ENCODE measurements at places on chromosomes 16 and 17. TPM values are rescaled to one million over a fixed set of nuclear protein-coding genes. Genes with fewer than 3 reads are reported as not detected.
A peak's percentile ranks its signal among the peaks of the same experiment; 100 is the strongest.

DNA sequence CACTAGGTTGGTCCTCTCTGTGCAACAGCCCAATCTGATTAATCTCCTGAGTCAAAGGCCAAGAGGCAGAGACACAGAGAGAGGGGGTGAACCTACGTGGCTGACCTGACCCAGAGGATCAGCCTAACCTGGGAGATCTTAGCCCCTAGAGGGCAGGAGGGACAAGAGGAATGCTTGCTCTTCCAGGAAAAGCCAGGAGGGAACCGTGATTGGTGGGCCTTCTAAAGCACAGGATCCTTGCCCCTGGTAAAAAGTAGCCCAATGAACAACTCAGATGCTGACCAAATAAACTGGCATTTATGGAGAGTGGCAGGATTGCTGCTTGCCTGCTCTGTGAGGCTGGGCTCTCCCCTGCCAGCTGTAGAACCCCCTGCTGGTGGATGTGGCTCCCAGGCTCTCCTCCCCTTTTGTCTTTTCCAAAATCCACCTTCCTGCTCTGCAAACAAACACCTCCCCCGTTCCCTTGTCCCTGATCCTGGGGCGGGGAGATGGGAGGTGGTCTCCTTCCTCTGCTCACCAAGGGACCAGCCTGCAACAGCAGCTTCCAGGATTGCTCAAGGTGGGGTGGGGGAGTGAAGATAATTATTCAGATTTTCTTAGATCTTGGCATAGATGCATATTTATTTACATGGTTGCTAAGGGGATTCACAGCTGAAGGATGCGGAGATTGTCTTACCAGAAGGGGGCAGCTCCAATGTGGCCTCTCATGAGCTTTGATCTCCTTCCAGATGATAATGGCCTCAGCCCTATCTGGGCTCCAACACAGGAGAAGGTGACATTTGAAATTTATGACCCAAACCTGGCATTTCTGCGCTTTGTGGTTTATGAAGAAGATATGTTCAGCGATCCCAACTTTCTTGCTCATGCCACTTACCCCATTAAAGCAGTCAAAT is 71.9 kb downstream of the SDR42E1 start:
- DNase-seq: peak; percentile 57

- no peak for DNase-seq
Observed at GRCh38 chr17:4554441-4554996, 665 bp downstream of the MYBBP1A start.

- DNase-seq: peak; percentile 66
Observed at GRCh38 chr16:3045758-3046640, at the start of gene MMP25. TSS of gene MMP25 (plus strand) at chr16:3046561. CDS start at chr16:3046918, 357 bp downstream.

Gene ULK2
- total RNA-seq: 20.6 TPM

Gene MPV17L
- total RNA-seq: 0.30 TPM

Gene NPIPA7
- total RNA-seq: 5.6 TPM

Gene NPIPB9
- not detected for total RNA-seq

DNA sequence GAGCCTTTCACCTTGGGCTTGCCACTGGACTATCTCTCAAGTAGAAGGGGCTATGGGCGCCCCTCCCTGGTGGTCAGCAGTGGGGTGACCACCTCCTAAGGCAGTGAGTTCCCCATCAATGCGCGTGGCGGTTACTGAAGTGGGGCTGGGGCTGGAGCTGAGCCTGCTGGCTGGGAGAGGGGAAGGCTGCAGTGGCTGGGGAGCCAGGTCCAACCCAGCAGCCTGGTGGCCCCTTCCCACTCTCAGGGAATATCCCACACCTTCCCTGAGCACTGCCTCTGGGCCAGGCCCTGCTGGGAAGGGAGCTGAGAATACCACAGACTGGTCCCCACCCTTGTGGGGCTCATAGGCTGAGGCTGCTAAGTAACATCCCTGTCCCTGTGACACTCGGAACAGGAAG is 19.8 kb upstream of the MPRIP start:
- DNase-seq: no peak

Gene RPRML
- not detected for total RNA-seq

DNA sequence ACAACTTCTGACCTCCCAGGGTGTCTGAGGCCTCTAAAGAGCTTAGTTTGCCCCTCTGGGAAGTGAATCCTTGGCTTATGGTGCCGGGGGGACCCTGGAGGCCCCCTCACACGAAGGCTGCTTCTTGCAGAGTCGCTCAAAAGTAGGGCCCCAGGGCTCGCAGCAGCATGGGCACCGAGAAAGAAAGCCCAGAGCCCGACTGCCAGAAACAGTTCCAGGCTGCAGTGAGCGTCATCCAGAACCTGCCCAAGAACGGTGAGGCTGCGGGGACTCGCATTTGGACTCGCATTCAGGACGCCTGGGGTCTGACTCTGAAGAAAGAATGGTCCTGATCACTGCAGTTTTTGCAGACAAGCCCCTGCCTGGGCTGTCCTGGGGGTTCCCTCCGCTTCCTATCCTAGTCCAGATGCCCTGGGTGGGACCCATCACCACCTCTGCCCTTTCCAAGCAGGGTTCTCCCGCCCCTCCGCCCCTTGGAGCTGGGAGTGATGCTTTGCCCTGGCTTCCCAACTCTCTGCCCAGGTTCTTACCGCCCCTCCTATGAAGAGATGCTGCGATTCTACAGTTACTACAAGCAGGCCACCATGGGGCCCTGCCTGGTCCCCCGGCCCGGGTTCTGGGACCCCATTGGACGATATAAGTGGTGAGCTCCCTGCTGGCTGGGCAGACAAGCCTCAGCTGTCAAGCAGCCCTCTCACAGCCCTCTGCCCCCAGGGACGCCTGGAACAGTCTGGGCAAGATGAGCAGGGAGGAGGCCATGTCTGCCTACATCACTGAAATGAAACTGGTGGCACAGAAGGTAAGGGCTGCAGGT is 698 bp downstream of the ACBD4 start:
- DNase-seq: no peak

Gene CRYBA1
- 1.0 TPM for total RNA-seq

DNA sequence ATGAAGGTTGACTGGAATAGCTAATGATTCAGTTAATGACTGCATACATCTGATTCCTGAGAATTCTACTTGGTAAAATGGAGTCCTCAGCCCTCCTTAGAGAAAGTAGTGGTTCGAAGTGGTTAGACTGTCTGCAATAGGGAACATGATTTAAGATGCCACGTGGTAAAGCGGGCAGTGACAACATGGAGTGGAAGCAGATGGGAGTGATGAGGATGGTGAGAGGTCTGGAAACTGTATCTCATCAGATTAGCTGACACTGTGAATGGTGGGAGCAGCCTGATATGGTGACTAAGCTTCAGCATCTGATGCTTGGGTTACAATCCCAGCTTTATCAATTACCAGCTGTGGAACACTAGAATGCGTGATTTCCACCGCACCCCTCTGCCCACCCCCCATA is 8.4 kb downstream of the CDH11 start:
- DNase-seq: no peak

Gene TBC1D3K
- not detected for total RNA-seq

DNA sequence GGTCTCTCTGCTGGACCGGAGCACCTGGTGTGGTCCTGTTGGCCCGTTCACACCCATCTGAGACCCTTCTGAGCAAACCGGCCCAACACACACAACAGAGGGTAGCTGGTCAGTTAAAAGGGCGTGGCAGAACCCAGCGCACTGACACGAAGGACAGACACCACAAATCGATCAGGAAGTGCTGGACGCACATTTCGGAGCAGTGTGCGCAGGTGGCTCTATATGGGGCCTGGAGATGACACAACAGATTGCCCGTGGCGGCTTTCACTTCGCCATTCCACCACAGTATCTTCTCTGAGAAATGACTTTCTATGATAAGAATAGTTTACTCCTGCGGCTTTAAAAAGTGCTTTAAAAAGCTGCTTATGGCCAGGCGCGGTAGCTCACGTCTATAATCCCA is 12.5 kb downstream of the CCDC57 start:
- DNase-seq: no peak

- DNase-seq: no peak
Observed at GRCh38 chr16:77977339-77977738, 45.0 kb upstream of the CLEC3A start.

Gene CD300H
- not detected for total RNA-seq

Gene CCL17
- not detected for total RNA-seq

Gene UMOD
- not detected for total RNA-seq

Gene CCL14
- not detected for total RNA-seq

DNA sequence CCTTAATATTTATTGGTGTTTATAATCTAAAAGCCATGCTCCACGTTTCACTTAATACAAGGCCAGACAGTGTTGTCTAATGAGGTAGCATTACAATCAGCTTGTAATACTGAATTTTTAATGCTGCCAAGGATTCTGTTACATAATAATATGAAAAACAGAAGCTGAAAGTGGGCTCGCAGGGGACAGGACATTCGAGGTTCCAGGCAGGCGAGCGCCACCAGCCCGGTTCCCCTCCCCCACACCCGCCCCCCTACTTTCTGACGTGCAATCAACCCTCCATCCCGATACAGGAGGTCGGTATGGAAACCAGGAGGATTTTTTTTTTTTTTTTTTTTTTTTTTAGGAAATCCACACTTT is 6.2 kb upstream of the ZFHX3 start:
- no peak for DNase-seq

Gene RCVRN
- total RNA-seq: not detected

GRCh38 chr16:89765292-89765830 is 44.0 kb downstream of the ZNF276 start:
- DNase-seq: no peak

- no peak for DNase-seq
Observed at GRCh38 chr16:19698480-19699465, 19.3 kb downstream of the KNOP1 start.

- no peak for DNase-seq
Observed at GRCh38 chr17:83180996-83181481, 101.6 kb downstream of the METRNL start.

Gene PDILT
- total RNA-seq: not detected

DNA sequence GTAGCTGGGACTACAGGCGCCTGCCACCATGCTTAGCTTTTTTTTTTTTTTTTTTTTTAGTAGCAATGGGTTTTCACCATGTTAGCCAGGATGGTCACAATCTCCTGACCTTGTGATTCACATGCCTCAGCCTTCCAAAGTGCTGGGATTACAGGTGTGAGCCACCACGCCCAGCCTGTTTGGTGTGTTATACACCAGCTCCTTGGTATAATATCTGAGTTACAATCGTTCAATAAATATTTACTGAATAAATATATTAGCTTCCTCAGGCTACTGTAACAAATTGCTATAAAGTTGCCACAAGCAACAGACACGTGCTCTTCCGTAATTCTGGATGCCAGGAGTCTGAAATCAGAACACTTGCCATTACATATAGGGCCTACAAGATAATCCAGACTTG is 13.6 kb upstream of the FAM20A start:
- no peak for DNase-seq

Gene METTL2A
- 35.7 TPM for total RNA-seq

DNA sequence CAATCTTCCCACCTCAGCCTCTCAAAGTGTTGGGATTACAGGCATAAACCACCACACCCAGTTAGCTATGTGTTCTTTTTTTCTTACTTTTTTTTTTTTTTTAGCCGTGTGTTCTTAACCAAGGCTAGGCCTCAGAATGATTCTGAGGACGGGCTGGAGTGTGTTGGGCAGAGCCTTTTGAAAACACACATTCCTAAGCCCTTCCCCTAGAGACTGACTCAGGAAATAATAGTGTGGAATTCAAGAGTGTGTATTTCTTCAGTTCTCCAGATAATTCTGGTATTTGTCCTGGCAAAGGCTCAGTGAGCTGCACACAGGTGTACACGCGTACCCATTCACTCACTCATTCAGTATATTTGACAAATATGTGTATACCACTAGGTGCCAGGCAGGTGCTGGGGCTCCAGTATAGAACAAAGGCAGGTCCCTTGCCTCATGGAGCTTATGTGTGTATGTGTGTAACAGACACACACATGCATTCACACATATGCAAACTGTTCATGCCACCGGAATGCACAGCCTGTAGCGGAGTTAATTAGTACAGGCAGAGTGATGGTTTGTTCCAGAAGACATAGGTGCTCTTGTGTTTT is 19.4 kb upstream of the NFATC3 start:
- DNase-seq: no peak

Gene AIPL1
- total RNA-seq: 0.37 TPM

DNA sequence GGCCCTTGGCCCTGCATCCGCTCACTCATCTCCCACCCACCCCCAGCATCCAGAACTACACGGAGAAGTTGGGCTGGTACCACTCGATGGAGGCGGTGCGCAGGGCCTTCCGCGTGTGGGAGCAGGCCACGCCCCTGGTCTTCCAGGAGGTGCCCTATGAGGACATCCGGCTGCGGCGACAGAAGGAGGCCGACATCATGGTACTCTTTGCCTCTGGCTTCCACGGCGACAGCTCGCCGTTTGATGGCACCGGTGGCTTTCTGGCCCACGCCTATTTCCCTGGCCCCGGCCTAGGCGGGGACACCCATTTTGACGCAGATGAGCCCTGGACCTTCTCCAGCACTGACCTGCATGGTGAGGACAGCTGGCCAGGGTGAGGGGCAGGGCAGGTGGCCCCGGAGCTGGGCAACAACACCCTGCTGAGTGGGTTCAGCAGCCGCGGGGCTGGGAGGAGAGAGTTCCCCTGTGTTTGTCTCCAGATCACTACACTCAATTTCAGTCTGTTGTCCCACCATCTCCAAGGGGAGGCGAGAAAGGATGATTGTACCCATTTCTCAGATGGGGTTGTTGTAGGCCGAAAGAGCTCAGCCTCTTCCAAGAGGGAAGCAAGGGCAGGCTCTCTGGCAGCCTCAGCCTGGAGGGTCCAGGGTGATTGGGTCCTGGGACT is 14.4 kb downstream of the MMP15 start:
- no peak for DNase-seq
